Stimulated activated memory B cell treated with anti-CD40 and anti-IgM and Interleukin-4, amounts not matched to agents 10 μg/mL and 1 μg/mL and 100 μg/mL, for 72 hours (primary cell): ENCODE measurements at places on chromosomes 4 and X.

DNA sequence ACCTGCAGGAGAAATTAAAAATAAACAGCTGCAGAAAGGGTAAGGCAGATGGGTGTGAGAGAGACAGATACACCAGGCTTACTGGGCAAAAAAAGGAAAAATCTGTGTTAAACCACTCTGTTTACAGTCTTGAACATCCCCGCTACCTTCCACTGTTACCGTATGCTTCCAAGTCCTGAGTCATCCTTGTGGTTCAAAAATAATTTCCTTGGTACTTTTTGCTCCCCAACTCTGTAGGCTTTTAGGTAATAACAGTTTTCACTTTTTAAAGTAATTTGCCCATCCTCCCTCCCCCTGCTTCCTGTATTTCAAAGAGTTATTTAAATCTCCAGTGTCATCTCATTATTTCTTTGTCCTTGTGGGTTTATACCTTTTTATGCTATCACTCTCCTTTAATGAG, 210.1 kb upstream of the FAT4 start:
- ATAC-seq, result no peak

DNA sequence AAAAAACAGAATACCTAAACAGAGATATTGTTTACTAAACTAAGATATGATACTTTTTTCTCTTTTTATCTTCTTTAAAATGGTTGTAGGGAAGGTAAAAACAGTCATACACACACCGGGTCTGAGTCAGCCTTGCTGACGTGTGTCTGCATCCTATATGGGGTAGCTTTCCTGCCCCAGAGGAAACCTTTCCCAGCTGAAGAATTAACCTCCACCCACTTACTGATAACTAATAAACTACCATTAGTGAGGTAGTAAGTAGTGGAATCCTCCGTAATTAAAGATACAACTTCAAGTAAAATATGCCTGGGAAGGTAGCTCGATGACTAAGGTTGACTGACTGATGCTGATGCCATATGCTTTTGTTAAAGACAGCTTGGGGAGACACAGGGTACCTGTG, 312.2 kb downstream of the DCTD start:
- no peak for ATAC-seq

DNA sequence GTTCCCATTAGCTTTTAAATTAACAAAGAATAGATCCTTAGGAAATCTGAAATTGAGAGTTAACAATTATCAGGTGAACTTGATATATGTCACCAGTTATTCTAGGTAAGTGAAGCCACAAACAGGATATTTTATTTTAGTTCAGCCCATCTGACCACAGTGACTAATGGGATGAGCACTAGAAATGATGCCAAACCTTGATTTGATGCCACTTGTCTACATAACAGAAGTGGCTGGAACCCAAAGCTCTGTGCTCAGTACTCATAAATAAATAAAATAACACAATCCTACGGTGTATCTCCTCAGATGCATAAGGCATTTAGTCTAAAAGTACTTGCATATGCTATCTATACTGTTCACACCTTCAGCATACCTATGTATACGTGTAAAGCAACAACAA, 12.2 kb downstream of the SLITRK4 start:
- no peak for ATAC-seq

DNA sequence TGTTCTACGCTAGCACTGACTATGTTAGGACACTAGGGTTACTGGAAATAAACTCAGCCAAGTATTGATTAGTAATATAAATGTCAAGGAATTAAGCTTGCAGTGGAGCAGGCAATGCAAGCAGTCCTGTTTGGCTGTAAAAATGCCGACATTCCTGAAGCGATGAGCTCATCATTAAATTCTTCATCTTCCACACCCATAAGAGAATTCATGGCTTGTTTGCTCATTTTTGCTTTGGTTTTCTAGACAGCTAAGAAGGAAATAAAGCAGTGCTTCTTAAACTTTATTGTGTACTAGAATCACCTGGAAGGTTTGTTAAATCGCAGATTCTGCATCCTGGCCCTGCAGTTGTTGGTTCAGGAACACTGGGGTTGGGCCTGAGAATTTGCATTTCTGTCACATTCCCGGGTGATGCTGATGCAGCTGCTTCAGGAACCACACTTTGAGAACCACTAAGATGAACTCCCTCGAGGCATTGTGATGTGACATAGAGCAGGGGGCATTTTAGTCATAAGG, 17.8 kb downstream of the ANXA3 start:
- no peak for ATAC-seq
